Kidney epithelial cell (primary cell): ENCODE measurements at places on chromosomes 11 and 22.

DNA sequence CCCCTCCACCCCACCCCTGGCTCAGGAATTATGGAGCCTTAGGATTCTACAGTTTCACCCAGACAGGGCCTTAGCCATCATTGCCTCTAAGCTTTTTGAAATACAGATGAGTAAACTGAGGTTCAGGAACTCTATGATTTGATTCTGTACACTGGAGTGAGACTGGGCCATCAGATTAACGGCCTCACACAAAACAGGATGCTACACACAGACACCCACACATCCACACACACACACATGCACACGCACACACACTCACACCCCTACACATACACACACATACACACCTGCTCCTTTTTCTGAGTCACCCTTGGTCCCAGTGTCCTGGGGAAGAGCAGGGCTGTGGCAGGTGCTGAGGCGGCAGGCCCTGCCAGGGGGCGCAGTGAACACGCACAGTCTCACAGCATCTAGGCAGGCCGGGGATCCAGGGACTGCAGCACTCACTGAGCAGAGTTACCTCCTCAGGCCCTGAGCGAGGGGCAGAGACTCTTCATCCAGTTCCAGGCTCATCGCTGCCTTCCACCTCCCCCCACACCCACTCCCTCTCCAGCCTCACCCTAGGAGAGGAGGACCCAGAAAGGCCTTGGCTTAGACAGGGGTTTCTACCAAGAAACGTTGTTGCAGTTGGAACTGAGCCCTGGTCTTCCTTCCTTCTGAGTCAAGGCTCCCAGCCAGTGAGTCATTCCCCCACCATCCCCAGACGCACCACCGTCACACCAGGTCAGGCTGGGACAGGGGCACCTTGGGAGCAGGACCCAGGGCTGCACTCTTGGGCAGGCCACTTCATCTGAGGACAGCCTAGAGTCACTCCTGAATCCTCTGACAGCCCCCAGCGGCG lies 89.8 kb upstream of the PARVA start:
- DNase-seq = peak; percentile 89

DNA sequence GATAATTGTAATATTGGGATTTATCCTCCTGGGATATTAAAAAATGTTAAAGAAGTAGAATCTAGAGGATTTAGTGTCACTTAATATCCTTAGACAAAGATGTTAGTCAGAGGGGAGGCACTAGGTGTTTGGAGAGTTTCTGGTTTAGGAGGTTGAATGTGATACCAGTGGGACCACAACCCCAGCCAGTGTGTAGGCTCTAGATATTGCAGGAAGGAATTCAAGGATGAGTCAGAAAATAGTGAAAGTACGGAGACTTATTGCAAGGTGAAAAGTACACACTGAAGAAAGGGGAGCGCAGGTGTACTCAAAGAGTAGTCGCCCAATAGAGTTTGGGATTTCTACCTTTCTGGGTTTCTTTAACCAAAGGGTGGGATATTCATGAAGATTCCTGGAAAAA lies 5.7 kb upstream of the TMEM41B start:
- no peak for DNase-seq

DNA sequence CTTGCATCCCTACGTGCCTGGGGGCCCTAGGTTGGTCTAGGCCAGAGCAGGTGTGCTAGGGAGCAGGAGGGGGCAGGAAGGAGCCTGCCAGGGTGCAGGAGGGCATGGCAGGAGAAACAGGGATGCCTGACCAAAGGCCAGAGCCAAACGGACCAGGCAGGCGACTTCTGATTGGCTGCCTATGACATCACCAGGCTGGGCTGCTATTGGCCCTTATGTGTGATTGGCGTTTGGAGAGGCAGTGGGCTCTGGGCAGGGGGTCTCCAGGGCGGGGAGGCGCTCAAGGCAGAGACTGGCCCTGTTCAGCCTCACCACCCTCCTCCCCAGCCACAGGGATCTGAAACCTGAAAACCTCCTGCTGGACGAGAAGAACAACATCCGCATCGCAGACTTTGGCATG lies 44.4 kb downstream of the MOB2 start:
- no peak for DNase-seq

DNA sequence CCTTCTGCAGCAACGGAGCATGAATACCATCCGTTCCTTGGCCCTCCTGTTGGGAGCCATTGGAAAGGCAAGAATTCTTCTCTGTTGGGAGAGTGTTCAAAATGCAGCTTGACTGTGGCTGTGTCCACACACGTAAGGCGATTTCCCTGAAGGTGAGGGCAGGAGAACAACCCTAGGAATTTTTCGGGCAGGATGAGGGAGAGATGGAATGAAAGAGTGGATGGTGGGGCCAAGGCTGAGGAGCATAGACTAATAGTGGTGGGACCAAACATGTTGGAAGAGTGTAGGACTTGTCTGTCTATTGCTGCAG lies 924.9 kb downstream of the TBC1D22A start:
- no peak for DNase-seq

GRCh38 chr11:9274499-9275258 lies 9.5 kb upstream of the DENND5A start:
- DNase-seq = no peak

DNA sequence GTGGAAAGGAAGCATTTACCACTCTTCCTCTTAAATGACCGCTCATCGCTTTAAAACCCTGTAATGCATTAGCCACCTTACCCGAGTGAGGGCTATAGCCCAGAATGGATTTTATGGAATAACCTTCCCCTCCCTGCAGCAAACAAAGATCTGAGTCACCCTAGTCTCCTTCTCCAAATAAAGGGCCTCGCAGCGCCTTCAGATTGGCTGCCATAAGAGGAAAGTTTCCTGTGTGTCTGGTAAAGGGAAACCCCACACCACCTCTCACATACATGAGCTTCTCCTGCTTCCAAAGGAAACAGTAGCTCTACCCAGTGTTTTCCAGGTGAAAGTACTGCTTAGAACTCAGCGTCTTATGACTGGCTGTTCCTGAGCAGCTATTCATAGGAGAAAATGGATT lies 47.8 kb downstream of the PPP2R1B start:
- DNase-seq = peak; percentile 54

- DNase-seq = peak; percentile 50
Measured at GRCh38 chr11:111526501-111526900, 11.9 kb downstream of the HOATZ start.

DNA sequence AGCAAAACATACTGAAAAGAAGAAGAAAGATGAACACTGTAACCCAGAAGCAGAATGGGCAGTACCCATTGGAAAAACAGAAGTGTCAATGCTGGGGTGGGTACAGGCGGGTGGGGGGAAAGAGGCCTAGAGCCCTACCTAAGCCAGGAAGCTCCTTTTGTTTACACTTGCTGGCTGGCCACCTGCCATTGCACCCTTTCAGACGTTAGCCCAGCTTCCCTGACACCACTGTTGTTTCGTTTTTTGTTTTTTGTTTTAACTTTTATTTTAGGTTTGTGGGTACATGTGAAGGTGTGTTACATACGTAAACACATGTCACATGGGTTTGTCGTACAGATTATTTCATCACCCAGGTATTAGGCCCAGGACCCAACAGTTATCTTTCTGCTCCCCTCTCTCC lies 55.4 kb downstream of the PLEKHA7 start:
- no peak for DNase-seq

DNA sequence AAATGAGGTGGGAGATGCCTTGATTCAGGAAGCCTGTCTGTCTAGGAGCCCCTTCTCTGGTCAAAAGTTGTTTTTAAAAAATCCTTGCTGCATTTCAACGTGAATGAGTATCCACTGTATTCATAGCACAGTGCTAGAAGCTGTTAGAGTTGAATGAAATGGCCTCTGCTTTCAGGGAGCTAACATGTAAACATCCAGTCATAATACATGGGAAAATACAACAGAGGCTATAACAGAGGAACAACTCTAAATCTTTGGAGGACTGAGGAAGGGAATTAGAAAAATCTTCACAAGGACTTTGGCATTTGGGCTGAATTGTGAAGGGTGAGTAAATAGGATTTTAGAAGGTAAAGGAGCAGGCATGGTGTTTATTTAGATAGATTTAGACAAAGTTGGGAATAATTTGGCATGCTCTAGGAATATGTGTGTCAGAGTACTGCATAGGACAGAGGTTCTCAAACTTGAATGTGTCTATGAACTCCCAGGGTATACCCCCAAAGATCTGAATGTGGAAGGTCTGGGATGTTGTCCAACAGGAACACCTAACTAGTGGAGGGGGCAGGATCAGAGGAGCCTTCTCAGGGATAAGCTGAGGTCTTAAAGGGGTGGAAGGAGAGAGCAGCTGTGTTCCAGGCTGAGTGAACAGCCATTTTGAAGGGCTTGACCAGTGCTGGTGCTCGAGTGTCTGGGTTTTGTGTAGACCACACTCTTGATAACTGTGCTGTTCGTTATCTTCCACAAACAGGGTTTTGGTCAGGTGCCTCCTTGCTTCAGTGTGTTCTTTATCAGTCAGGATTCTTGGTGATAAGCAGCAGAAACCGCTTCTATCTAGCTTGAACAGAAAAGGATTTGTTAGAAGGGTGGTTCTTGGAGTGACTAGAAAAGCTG lies 12.7 kb downstream of the SREBF2 start:
- DNase-seq = no peak

- DNase-seq = no peak
Measured at GRCh38 chr11:7903940-7904339, 27.1 kb downstream of the OR10A6 start.

DNA sequence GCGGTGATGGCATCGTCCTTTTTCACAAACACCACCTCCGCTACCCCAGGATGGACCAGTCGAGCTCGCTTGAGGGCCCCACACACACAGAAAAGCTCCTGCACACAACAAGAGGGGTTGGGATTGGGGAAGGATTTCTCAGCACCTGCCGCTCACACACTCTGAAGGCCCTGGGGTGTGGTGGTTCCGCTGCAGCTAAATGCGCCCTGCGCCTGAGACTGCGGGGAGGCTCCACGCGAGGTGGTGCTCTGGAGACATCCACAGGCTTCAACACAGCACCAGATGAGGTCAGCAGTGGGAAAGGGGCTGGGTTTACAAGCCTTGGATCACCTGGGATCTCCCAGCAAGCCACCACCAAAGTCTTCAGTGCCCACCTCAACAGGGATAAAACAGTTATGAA lies 22.7 kb downstream of the POLDIP3 start:
- DNase-seq = no peak
